ENCODE measurements at places on chromosomes 16 and 17. TPM values are rescaled to one million over a fixed set of nuclear protein-coding genes. Genes with fewer than 3 reads are reported as not detected.

COG7 gene
- total RNA-seq = 34.0 TPM

TBC1D26 gene
- total RNA-seq = 0.34 TPM

MRM3 gene
- 12.5 TPM for total RNA-seq

DNA sequence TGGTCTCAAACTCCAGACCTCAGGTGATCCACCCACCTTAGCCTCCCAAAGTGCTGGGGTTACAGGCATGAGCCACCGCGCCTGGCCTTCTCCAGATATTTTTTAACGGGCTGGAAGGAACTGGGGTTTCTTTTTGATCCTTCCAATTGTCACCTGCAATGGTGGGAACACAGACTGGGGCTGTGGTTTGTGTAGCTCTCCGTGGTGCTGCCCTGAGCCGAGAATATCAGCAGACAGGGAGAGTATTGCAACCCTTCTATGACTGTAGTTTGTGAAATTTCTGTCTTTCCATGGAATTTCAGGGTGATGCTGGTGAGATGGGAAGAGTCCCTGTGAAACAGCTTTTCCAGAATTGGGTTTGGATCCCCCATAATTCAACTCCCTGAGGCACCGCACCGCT, 263.5 kb downstream of the ENGASE start:
- DNase-seq = no peak
- no peaks in the 10 kb centered on the region for H3K36me3 ChIP-seq
- no peak overlapping the region for H3K27ac ChIP-seq
- no peaks in the 10 kb centered on the region for H3K4me1 ChIP-seq
- H3K4me3 ChIP-seq = no peak overlapping the region
- H3K27me3 ChIP-seq = peaks cover 3% of the 10 kb centered on the region

Data from lung (tissue), 17 donors.